Left colon (tissue), 2 donors: ENCODE measurements at places on chromosomes 4 and X. TPM values are rescaled to one million over a fixed set of nuclear protein-coding genes. Genes with fewer than 3 reads are reported as not detected.

DNA sequence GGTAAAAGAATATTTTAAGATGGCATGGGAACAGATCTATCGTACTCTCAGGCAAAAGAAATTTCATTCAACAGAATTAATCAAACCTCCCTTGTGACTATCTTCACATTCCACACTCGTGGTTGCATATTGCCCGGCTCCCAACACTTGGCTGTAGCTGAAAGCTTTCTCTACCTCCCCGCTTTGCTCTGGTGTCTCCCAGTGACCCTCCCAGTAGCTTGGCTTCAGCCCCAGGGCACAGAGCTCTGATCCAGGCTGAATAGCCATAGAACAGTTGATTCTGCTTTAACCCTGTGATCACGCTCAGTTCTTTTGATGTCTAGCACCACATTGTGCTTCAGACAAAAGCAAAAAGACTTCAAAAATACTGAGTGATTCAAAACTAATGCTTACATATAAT lies 24.6 kb downstream of the SLC7A11 start:
- no peak for DNase-seq

GRCh38 chrX:71111141-71111843 lies at the start of gene IL2RG:
IL2RG (minus strand) TSS chrX:71111577; CDS start chrX:71111539, 38 bp downstream.
- DNase-seq, result peak; percentile 54

- DNase-seq, result no peak
These were observed 222.6 kb downstream of the DCTD start for GRCh38 chr4:182694551-182694950.

- no peak for DNase-seq
These were observed 139.8 kb downstream of the CDS1 start for GRCh38 chr4:84722720-84723119.

- no peak for DNase-seq
These were observed 233.5 kb upstream of the GYPA start for GRCh38 chr4:144374065-144374464.

DNA sequence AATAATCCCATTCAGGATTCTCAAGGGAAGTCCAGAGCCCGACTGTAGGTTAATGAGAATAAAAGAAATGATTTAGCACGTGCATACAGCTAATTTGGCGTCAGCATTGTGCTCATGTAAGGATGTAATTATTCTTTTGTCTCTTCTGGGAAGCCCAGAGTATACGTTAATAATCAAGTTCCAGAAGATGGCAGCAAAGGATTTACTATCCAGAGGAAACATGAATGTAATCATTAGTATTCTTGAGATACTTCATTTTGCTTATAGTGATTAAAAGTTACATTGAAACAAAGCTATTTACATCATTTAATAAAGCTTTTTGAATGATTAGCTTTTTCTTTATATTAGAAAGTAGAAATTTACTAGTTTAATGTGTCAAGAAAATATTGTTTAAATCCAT lies 27.1 kb upstream of the MAP9 start:
- no peak for DNase-seq

DNA sequence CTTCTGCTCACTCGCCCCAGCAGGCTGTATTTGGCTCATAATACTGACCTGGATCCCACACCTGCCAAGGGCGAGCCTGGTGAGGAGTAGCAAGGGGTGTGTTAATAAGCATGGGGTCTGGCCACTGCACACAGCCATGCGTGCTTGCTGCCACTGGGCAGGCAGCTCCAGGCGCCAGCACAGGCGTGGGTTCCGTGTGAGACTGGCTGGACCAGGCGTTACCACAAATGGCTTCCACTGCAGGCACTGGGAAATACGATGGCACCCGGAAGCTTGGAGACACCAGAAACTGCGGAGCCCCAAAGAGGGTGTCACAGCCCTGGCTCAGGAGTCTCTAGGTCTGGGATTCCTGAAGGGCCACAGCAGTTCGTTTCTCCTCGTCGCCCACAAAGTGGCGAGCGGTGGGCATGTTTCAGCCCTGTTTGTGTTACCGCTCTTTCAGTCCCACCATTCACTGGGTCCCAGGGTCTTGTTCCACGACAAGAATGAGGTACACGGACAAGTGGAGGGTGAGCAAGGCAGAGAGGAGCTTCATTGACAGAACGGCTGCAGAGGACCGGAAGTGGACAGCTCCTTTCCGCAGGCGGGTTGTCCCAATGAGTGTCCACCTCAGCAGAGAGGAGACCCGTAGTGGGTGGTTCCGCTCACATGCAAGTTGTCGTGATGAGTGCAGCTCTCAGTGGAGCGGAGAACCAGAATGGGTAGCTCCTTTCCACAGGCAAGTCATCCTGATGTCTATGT lies 428.9 kb downstream of the EPHA5 start:
- DNase-seq, result no peak

DNA sequence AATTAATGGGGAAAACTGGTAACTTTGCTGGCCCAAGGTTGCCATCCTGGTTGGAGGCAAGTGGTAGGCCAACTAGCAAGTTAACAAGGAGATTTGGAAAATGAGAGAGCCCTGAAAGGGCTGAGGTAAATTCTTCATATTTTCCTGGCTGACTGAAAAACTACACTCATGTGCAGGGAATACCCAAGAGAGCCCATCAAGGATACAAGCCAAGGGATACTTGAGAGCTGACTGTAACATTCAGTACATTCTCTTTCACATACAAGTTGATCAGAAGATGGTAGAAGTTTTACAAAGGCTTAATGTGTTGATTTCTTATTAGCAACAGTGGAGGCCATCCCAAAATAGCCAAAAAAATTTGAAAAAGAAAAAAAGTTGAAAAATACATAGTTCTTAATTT lies 33.3 kb downstream of the IL2 start:
- DNase-seq, result no peak

DNA sequence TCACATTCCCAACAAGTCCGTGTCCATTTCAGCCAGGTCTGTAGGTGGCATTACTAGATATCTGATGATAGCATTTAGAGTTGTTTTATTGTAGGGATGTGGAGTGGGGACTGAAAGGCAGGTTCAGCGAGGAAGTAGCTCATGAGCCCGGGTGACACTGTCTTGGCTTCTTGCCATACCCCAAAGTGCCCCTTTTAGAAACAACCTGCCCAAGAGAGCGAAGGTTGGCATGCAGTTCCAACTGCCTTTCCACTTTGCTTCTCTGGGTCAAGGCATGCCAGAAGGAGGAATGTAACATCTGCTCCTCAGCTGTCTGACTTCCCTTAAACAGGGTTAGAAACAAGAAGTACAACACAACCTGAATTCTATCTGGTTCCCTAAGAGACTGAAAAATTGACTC lies 9.0 kb downstream of the GRIA3 start:
- DNase-seq, result no peak

DNA sequence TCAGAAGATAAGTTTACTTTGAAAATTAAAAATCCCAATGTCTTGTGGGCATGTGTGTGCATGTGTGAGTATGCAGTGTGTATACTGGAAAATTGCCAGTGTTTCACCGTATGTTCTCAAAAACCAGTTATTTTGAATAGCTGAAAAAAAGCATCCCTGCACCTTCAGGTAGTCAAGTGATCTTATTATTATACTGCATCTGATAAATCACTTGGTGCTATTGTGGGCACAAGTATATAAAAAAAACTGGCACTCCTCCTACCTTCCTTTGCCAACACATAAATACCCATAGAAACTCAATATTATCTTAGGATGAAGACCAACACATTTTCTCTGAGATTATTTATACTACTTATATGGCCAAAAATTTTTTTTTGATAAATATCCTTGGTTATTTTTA lies 91.5 kb upstream of the MAP9 start:
- no peak for DNase-seq

DNA sequence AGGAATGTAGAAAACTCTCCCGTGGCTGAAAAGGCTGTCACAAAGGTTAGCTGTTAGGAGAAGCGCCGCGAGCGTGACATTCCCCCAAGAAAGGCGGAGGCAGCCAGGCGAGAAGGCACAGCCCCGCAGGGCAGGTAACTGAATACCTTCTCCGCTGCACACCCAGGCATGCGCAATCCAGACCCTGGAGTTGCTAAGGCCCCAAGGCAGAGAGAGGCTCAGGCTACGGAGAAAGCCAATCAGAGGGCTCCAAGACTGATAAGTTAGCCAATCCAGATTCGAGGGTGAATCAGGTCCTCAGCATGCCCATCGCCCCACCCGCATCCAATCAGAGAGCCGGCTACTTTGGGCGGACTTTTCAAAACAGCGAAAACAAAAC lies 485 bp upstream of the CCNG2 start:
- DNase-seq, result peak; percentile 92

TAF7L gene
- total RNA-seq, result not detected

VCX3A gene
- total RNA-seq, result not detected

PF4V1 gene
- not detected for total RNA-seq

TMEM255A gene
- total RNA-seq, result 0.67 TPM

SSX1 gene
- not detected for total RNA-seq

OTC gene
- 1.5 TPM for total RNA-seq

XIAP gene
- 81.0 TPM for total RNA-seq

TRAM1L1 gene
- 0.21 TPM for total RNA-seq

ANKRD50 gene
- total RNA-seq, result 9.4 TPM

ARMCX2 gene
- total RNA-seq, result 5.9 TPM

MPC1L gene
- not detected for total RNA-seq

F8A2 gene
- total RNA-seq, result not detected
